CD8-positive, alpha-beta memory T cell (primary cell): ENCODE measurements at places on chromosomes 7 and 10. TPM values are rescaled to one million over a fixed set of nuclear protein-coding genes. Genes with fewer than 3 reads are reported as not detected.

Gene CCL24
- not detected for total RNA-seq

Gene DNAJC30
- 12.4 TPM for total RNA-seq

Gene FGFBP3
- total RNA-seq: 3.6 TPM

Gene CLDN15
- 20.3 TPM for total RNA-seq

Gene CCDC146
- total RNA-seq: 1.5 TPM

Gene SPDYE8
- not detected for total RNA-seq

Gene ZDHHC6
- 49.3 TPM for total RNA-seq

Gene NEBL
- total RNA-seq: 0.11 TPM

Gene TMEM270
- not detected for total RNA-seq

Gene NPC1L1
- total RNA-seq: not detected

Gene PHKG1
- total RNA-seq: 1.2 TPM

Gene ADRB1
- 0.50 TPM for total RNA-seq

Gene ARHGAP22
- total RNA-seq: not detected

Gene TMEM229A
- not detected for total RNA-seq

Gene PTPRN2
- 0.42 TPM for total RNA-seq

Gene BTBD16
- total RNA-seq: not detected

Gene SKAP2
- 13.2 TPM for total RNA-seq

Gene KMT2E
- total RNA-seq: 81.0 TPM

Gene KIAA1549
- 1.1 TPM for total RNA-seq

Gene ARID5B
- total RNA-seq: 37.1 TPM

Gene SEC61G
- 138 TPM for total RNA-seq

Gene GDF2
- total RNA-seq: not detected

Gene BAIAP2L1
- 0.58 TPM for total RNA-seq

Gene CEP55
- total RNA-seq: 41.2 TPM

Gene BEND7
- total RNA-seq: not detected

Gene CLRN3
- not detected for total RNA-seq

Gene CHST15
- 0.24 TPM for total RNA-seq

Gene ZNF746
- 19.9 TPM for total RNA-seq

Gene SSC4D
- 0.35 TPM for total RNA-seq

Gene TWNK
- total RNA-seq: 40.6 TPM

Gene LRRC4
- 0.51 TPM for total RNA-seq

Gene CUBN
- total RNA-seq: 0.92 TPM

Gene LRRC18
- total RNA-seq: not detected

Gene MBL2
- total RNA-seq: not detected

Gene HOXA2
- not detected for total RNA-seq

Gene HOXA11
- not detected for total RNA-seq

Gene NUP205
- total RNA-seq: 123 TPM

Gene HOXA6
- total RNA-seq: not detected

Gene NKX1-2
- total RNA-seq: not detected
